ENCODE measurements at places on chromosomes 11 and 22. TPM values are rescaled to one million over a fixed set of nuclear protein-coding genes. Genes with fewer than 3 reads are reported as not detected.

Gene POU2AF2
- total RNA-seq, result not detected

Gene SYT12
- total RNA-seq, result not detected

Gene KRTAP5-7
- total RNA-seq, result not detected

Gene ADORA2A
- total RNA-seq, result 16.0 TPM

Gene GRIA4
- not detected for total RNA-seq

Gene RIMBP3C
- total RNA-seq, result 0.47 TPM

Gene RDX
- 152 TPM for total RNA-seq

Gene MAJIN
- total RNA-seq, result not detected

Gene FOLR2
- total RNA-seq, result 28.1 TPM

Gene KCNJ4
- not detected for total RNA-seq

Gene OR51E1
- not detected for total RNA-seq

Gene PKDREJ
- not detected for total RNA-seq

Gene UBQLN3
- total RNA-seq, result 0.50 TPM

Gene NAV2
- 36.9 TPM for total RNA-seq

Gene TMEM45B
- total RNA-seq, result 13.8 TPM

Gene CDC42BPG
- total RNA-seq, result 16.3 TPM

Gene ARHGAP1
- total RNA-seq, result 67.4 TPM

Gene GNAZ
- total RNA-seq, result 2.4 TPM

Measured in lower lobe of right lung (tissue), 2 donors.